Stimulated activated CD4-positive, alpha-beta T cell treated with anti-CD3 and anti-CD28 coated beads, Interleukin-1b, Interleukin-23, amount 100 ng/mL, for 1 hour (primary cell): ENCODE measurements at places on chromosomes 7 and 10.

- DNase-seq = no peak
These were observed 293.4 kb upstream of the VWC2 start for GRCh38 chr7:49479936-49480544.

- DNase-seq = no peak
These were observed 101.1 kb upstream of the PPIF start for GRCh38 chr10:79246209-79246581.

GRCh38 chr7:41648501-41648900 lies 54.4 kb downstream of the INHBA start:
- DNase-seq = no peak

GRCh38 chr7:104328296-104328969 lies at the start of gene LHFPL3:
Gene LHFPL3 (plus strand): TSS chr7:104328603.
- DNase-seq = no peak

DNA sequence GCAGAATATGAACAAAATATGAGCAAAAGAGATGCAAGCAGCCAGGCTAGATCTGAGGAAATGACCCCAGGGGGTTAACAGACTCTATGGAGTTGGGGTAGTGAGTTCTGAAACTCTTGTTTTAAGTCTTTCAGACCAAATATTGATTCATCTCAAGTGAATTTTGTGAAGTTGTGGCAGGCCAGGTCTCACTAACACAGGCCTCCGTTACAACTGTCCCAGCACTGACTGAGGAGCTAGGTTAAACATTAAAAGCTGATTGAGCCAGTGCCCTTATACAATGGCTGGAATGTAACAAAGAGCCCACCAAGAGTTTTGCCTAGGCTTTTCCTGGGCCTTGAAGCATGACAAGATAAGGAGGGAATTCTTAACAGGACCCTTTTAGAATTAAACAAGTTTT lies 192.3 kb upstream of the STK17A start:
- no peak for DNase-seq

DNA sequence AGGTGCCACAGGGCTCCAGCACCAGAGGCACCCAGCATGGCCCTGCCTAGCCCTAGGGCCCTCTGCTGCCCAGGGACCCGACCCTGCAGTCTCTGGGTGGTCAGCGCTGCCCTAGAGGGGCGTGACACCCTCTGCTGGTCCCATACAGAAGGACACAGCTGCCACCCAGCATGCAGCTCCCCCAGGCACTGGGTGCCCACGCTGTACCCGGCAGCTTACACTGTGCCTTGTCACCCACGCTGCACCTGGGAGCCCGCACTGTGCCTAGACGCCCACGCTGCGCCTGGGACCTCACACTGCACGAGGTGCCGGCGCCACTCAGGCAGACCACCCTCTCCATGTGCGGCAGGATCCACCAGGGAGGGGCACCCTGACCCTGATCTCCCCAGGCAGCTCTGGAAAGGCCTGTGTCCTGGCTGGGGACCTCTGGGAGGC lies 55.2 kb downstream of the PWWP2B start:
- DNase-seq = no peak

GRCh38 chr10:29820890-29821461 lies 186.2 kb upstream of the SVIL start:
- no peak for DNase-seq

DNA sequence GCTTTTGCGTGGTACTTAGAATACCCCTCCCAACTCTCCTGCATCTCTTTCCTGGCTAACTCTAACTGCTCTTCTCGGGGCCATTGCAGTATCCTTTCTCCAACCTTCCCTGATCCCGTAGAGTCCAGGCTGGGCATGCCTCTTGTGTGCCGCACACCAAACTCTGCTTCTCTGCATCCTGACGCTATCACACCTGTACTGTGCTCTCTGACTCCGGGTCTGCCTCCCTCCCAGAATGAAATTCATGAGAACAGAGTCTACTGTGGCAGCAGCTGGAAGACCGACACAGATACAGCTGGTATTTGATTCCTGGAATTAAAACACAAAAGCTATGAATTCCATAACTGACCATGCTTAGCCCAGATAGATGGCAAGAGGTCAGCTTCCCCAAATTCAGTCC lies 60.9 kb downstream of the C10orf67 start:
- no peak for DNase-seq

DNA sequence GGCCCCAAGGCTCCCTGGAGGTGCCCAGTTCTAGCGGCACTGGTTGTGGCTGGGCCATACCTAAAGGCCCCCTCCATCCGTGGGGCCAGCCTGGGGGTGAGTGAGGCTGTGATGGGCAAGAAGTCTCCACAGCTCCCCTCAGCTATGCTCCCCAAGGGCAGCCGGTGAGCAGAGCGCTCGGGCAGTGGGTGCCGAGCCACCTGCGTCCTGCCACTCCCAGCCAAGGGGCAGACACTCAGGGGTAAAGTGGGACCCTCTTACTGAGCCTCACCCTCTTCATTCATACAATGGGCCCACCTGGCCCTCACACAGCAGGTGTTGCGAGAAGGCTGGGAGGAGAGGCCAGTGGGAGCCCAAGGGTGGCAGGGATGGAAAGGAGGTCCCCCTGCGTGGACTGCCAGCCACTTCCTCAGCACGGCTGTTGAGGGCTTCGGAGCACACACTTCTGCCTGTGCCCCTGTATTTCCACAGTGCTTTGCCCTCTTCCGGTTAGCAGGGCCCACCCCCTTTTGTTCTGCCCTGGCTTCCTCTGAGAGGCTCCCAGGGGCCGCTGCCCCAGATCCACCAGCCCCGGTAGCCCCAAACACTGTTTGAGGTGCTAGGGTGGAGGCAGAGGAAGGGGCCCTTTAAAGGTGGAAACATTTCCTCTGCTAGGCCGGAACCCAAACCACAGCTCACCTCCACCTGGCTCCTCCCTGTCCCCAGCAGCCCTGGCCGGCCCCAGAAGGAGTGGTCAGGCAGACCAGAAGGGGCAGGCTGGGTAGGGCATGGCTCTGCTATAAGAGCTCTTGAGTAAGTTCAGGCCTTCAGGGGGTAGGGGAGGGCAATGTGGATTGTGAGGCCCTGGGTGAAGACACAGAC lies 16.4 kb upstream of the C10orf105 start:
- DNase-seq = no peak

DNA sequence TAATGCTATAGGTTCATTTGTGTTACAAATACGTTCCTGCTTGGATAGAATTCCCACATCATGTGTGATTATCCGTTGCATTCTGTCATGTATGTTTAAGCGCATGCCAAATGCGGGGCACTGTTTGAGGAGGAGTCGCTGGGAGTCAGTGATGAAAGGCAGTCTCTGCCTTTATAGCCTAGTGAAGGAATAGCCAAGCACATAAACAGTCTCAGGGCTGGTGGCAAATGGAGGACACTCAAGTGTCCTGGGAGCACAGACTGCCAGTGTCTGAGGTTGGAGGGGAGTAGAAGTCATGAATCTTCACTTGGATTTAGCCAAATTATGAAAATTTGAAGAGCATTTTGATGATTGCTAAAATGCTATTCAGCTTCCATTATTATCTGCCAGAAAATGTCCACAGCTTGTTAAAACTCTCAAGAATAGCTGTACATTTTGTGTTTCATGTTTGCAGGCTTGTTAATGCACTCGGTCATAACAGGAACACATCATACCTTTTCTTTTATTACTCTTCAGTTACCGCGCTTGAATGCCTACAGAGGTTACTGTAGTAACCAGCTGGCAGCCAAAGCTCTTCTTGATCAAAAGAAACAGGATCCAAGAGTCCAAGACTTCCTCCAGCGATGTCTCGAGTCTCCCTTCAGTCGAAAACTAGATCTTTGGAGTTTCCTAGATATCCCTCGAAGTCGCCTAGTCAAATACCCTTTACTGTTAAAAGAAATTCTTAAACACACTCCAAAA lies 41.6 kb downstream of the NET1 start:
- DNase-seq = no peak

- DNase-seq = peak; percentile 53
These were observed 3.2 kb upstream of the LAT2 start for GRCh38 chr7:74206589-74207120.

GRCh38 chr10:65312876-65313275 lies 1613.0 kb upstream of the LRRTM3 start:
- DNase-seq = no peak

GRCh38 chr10:102763037-102763607 lies 19.4 kb downstream of the WBP1L start:
- no peak for DNase-seq

DNA sequence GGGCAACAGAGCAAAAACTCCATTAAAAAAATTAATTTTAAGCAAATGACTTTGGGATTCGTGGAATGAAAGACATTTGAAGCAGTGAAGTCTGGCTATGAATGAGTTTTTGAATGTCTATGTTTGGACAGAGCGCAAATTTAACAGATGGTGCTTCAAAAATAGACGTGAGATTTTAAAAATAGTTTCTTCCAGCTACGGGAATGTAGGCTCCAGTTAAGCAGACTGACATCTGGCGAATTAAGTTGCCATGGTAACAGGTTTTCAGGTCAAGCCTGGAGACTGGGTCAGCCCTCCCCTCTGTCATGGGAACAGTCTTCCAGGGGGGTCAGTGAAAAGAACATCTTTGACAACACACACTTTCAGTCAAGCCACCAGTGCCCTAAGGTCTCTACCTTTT lies 62.0 kb downstream of the MYOF start:
- no peak for DNase-seq

DNA sequence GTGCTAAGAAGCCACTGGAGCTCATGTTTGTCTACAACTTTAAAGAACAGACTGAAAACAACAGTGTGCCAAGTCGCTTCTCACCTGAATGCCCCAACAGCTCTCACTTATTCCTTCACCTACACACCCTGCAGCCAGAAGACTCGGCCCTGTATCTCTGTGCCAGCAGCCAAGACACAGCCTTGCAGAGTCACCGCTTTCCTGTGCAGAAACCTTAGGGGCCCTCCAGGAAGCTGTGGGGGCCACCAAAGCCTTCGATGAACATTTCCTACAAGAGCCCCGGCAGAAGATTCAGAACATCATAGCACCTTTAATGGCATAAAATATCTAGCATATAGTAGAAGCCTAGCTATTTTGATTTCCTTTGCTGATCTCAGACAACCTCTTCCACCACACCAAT lies 88.0 kb upstream of the PRSS58 start:
- DNase-seq = no peak

DNA sequence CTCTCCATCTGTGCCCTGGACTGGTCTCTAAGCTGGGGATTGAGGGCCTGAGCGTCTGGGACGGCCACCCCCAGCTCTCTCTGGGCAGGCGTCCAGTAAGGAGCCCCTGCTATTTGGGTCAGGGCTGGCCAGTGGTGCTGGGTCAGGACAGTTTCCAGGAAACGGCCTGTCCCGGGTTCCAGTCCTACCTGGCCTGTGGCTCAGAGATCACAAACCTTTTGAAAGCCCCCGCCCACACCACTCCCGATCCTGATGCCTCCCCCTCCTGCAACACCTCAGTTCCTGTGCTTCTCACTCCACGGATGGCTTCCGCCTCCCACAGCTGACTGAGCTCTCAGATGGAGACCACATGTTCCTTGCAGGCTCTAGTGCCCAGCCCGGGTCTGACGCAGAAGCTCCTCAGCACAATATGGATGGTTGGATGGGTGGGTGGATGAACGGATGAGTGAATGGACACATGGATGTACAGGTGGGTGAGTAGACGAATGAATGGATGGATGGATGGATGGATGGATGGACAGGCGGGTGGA lies 91.7 kb upstream of the PDGFA start:
- DNase-seq = no peak

GRCh38 chr7:111853201-111853990 lies 291.1 kb upstream of the IMMP2L start:
- no peak for DNase-seq
